NCI-H1436 treated with DMSO at 0.1 percent for 48 hours (cell line): ENCODE measurements at places on chromosomes 1 and 21.

- DNase-seq, result no peak
These were observed 39.7 kb upstream of the PDE9A start for GRCh38 chr21:42613756-42614155.

- DNase-seq, result no peak
These were observed 23.9 kb downstream of the GPR161 start for GRCh38 chr1:168112673-168113305.

GRCh38 chr1:6222636-6223035, 13.1 kb downstream of the ICMT start:
- no peak for DNase-seq

- DNase-seq, result no peak
These were observed 15.7 kb downstream of the AVPR1B start for GRCh38 chr1:206101351-206102045.

- no peak for DNase-seq
These were observed 5.2 kb downstream of the PLA2G2D start for GRCh38 chr1:20114021-20114648.

DNA sequence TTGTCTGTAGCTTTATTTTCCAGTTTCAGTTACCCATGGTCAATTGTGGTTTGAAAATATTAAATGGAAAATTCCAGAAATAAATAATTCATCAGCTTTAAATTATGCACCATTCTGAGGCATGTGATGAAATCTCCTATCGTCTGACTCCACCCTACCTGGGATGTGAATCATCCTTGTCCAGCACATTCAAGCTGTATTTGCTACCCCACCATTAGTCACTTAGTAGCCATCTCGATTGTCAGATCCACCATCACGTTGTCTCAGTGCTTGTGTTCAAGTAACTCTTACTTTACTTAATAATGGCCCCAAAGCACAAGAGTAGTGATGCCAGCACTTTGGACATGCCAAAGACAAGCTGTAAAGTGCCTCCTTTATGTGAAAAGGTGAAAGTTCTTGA, 4.0 kb downstream of the STPG1 start:
- DNase-seq, result no peak

DNA sequence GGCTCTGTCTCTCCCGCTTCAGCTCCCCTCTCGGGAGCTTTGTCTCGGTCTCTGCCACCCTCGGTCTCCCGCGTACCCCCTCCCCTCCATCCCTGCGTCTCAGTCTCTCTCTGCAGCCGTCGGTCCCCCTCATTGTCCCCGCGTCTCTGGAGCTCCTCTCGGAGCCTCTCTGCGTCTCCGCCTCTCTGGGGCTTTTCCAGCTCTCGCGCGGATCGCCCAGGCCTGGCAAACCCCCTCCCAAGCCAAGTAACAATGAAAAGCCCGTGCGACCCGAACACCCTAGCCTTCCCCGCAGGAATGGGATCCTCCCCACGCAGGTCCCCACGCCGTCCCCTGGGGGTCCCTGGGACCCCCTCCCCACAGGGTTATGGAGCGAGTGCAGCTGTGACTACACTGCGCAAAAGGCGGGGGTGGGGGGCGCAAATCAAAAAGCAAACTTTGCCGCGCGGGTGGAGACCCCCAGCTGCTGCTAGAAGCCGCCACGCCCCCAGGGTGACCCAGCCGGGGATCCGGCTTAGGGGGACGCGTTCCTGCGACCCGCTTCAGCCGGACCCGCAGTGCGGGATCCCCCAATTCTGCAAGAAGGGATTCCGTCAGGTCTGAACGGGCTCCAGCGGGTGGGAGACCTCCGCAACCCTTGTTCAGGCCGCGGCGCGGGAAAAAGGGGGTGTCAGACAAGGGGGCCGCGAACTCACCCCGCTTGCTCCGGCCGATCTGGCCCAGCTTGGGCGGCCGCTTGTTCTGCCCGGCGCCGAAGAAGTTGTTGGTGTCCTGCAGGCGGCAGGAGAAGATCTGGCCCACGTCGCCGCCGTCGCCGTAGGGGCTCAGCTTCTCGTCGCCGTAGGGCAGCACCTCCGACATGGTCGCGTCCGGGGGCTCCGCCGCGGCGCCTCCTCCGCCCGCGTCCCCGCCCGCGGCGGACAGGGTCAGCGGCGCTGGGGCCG, 1.2 kb downstream of the CAMK2N1 start:
- no peak for DNase-seq

DNA sequence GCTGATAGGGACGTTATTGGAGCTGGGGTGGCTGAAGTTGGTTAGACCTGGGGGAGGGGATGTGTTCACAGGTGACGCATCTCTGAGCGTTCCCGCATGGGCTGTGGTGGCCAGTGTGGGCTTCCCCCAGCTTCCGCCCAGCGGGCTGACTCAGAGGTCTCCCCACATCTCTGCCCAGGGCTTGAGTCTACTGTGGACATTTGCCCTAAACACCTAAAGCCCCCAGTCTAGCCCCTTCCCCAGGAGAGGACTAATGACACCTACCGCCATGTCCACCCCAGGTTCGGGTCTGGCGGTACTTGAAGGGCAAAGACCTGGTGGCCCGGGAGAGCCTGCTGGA, 2.0 kb downstream of the AGRN start:
- no peak for DNase-seq

- DNase-seq, result no peak
These were observed 43.3 kb downstream of the GPR88 start for GRCh38 chr1:100581096-100581705.

GRCh38 chr1:183417772-183418491, at the start of gene NMNAT2:
Gene NMNAT2 (minus strand): TSS chr1:183418380. CDS start chr1:183418267, 113 bp downstream.
- no peak for DNase-seq

DNA sequence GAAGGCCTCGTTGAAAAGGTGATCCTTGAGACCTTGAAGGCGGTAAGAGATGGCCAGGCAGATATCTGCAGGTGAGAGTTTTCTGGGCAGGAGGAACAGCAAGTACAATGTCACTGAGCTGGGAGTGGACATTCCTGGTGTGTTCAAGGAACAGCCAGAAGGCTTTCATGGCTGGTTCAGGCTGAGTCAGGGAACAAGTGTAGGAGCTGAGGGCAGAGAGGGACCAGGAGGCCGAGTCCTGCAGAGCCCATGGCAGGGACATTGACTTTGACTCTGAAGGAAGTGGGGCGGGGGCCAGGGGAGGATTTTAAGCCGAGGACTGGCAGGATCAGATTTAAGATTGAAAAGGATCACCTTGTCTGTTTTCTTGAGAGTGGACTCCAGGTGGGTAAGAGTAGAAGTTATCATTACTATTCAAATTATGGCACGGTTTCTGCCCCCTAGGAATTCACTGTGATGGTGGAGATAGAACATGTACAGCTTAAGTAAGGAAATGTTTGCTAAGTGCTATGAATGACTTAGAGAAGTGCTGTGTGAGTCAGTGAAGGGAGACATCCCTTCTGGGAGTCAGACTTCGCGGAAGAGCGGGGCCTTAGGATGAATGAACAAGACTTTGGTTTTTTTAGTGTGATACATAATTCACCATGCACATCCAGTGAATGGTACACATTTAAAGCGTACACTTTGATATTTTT, 202.3 kb downstream of the KIF26B start:
- DNase-seq, result no peak

DNA sequence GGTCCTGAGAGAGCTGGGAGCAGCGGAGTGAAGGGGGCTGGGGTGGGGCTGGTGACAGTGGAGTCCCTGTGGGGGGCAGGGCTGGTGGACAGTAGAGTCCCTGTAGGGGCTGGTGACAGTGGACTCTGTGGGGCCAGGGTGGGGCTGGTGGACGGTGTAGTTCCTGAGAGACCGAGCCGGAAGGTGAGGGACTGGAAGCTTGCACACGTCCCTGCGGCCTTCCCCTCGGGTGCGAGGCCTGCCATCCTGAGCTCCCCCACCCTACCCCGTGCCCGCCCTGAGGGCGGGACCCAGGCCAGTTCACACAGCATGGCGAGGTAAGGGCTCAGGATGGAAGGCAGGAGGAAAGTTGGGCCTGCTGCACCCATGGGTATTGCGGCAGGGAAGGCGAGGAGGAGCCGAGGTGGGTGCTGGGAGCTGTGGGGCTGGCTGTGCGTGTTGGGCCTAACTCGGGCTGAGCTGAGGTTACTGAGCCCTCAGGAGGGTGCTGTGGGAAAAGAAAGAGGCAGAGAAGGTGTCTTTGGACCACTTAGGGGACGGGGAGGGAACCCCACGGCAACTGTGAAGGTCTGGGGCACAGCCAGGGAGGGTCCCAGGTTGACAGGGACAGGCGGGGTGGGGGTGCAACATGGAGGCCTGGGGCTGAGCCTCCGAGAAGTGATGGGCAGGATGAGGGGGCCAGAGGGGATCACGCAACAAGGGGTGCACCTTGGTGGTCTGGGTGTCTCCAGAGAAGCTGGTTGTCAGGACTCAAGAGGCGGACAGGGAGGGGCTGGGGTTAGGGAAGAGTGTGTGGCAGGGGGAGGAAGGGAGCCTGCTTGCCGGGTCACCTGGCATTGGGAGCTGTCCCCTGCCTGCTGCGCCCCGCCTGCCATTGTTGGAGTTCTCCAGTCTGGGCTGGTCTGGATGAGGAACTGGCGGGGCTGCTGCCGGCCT, 60.8 kb downstream of the PRKCZ start:
- DNase-seq, result no peak

DNA sequence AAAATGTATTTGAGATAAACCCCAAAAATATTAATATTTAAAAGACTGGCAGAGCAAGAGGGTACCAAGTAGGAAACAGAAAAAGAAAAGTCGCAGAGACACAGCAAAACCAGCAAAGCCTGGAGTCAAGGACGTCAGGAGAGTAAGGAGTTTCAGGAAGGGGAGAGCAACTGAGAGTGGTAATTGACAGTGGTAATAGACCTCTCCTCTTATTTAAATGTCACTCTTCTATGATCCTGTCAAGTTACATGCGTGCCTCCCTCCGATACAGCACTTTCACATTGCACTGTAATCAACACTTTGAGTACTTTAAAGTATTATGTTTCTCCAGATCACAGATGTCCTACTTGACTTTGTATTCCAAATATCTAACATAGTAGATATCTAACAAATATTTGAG, 82.6 kb upstream of the EXO1 start:
- no peak for DNase-seq

DNA sequence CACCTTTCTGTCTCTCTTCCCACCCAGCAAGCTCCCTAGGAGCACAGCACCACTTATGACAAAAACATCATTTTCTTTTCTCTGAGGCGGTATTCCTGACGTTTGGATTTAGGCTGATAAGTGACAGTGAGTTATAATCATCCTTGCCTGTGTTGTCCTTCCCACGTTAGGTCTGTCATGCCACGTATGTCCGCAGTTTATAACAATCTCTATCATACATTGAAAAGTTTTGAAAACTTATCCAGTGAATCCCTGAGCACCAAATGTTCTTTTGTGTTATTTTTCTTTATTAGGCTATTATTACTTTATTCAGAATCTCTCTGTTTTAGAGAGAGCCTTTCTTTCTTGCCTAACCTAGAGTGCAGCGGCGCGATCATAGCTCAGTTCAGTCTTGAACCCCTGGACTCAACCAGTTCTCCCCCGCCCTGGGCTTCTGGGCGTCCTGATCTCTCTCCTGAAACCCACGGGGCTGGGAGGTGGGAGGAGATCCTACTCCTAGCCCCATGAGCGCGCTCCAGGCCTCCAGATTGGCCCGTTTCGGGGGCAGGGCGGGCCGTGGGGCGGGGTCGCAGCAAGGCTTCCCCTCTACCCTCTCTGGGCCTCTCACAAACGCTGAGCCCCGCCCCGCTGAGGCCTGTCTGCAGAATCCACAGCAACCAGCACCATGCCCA, at the start of gene GSTM2:
GSTM2 (plus strand) TSS at position 606 of the 671 bp plus-strand sequence; CDS start at position 665, 59 bp downstream.
- peak; percentile 45 for DNase-seq

DNA sequence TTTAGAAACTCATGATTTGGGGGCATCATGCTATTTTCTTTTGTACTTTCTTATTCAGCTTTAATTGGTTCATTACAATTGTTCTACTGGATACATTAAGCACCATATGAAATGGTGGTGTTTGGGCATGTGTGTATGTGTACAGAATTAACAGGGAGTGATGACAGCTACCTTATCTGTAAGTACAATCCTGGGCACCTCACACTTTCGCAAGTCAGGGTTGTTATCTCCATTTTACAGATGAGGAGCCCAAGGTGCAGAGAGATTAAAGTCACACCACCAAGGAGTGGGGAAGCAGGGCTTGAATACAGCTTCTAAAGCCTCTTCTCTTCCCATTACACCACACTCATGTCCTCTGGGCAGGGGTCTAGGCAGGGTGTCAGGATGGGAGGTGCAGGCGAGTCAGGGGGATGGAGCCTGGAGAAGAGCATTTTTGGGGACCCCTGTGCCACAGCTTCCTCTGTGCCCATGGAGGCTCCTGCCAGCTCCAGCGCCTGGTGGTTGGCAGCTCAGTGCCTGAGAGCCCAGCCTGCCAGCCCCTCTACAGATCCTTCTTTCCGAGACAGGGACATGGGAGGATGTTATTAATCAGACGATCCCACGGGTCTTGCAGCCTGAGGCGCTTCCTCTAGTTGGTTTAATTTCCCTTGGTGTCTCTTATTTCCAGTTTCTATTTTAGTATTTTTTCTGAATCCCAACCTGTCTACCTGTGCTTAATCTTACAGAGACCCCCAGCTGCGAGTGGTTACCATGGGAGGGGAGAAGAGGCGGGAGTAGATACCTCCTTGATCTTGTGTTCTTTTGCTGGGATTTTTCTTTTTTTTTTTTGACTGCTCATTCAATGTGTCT, 126.2 kb upstream of the CD34 start:
- no peak for DNase-seq

- no peak for DNase-seq
These were observed 790 bp upstream of the MATN1 start for GRCh38 chr1:30724175-30724574.

DNA sequence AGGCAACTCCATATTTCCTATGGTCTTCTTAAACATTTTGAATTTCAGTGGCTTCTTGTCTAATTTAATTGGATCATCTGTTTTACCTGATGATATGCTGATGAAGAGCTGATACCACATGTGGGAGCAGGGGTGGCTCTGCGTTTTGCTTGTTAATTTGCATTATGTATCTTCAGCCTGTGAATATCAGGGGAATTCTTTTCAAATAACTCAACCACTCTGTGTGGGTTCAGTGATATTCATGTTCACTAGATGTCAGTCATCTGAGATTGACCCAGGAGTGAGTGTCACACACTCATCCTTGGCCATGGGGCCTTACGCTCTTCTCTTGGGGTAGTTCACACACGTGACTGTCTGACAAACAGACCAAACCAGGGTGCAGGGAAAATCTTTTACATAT, 83.0 kb downstream of the FCRL5 start:
- DNase-seq, result no peak

DNA sequence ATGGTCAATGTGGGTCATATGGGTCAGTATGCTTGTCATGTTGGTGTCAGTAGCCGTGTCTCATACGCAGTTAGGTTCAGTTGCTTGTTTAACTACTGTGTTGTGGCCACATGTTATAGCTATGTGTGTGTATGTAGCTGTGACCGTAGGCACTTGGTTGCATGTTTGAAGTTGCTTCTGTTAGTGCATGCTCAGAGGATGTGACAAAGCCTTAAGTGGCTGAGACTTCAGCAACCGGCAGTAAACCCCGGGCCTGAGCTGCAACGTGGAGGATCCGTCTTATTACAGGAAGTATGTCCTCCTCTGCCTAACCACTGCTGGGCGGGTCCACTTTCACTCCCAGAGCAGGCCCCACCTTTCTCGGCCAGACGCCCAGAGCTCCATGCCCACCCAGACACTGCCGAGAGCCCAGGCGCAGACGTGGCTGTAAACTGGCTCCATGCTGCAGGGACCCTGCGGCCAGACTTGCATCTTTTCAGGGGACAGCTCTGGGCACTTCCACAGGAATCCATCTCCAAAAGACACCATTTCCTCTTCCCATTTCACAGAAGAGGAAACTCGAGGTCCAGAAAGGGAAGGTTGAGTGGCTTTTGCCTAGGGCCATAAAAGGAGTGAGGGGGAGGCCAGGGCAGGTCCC, 2.2 kb downstream of the TCEA3 start:
- no peak for DNase-seq

GRCh38 chr1:20324704-20325406, 34.2 kb downstream of the VWA5B1 start:
- no peak for DNase-seq

GRCh38 chr1:211885747-211886522, 55.4 kb upstream of the LPGAT1 start:
- no peak for DNase-seq

GRCh38 chr1:109764561-109765482, 1.1 kb upstream of the EPS8L3 start:
- DNase-seq, result no peak
